Stimulated activated naive CD4-positive, alpha-beta T cell (primary cell): ENCODE measurements at places on chromosomes 3 and 15.

- DNase-seq = no peak
These were observed 1.9 kb downstream of the MRPS25 start for GRCh38 chr3:15063238-15063637.

DNA sequence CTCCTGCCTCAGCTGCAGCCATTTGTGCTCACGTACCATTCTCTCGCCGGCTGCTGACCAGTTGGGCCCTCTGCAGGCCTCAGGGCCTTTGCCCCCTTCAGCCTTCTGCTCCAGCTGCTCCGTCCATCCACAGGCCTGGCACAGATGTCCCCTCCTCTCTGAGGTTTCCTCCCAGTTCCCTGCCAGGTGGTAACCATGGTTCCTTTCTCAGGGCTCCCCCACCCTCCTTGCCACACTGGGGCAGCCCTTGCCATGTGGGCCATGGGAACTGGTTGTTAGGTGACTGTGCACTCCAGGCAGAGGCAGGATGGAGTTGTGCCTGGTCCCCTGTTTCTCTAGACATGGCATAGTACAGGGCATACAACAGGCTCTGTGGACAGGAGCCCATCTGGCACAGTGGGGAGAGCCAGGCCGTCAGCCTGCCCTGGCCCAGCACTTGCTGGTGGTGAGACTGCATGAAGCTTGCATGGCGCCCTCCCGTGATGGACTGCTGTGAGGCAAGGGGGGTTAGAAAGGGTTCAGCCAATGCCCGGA is 148.9 kb downstream of the DNAJB8 start:
- DNase-seq = no peak

- DNase-seq = no peak
These were observed 424.7 kb downstream of the ZBBX start for GRCh38 chr3:166955201-166955939.

GRCh38 chr15:83322061-83322460 is 37.6 kb upstream of the BNC1 start:
- DNase-seq = no peak

- no peak for DNase-seq
These were observed 421.8 kb upstream of the TBL1XR1 start for GRCh38 chr3:177618873-177619733.

DNA sequence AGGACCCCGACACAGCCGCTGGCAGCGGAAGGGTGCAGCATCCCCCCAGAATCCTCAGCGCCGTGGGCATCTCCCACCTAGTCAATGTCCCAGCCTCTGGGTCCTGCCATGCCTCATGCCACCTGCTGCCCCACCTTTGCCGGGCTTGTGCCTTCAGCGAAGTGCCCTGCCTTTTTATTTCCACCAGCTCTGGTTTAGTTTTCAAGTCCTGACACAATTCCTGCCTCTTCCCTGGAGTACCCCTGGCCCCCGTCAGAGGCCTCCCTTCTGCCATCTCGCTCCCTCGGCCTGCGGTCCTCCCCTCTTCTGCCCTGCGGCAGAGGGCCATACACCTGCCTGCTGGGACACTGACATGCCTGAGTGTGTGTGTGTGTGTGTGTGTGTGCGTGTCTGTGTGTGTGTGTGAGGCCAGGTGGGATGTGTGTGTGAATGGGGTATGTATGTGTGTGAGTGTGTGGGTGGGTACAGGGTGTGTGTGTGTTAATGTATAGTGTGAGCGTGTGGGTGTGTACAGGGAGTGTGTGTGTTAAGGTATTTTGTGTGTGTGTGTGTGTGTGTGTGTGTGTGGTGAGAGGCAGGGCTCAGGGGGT is 129.9 kb downstream of the SMAD6 start:
- no peak for DNase-seq
